Stimulated activated CD4-positive, alpha-beta T cell treated with anti-CD3 and anti-CD28 coated beads, Interleukin-12 subunit alpha, Interleukin-12 subunit beta, amount 100 ng/mL, for 48 hours (primary cell): ENCODE measurements at places on chromosomes 7 and 10.

DNA sequence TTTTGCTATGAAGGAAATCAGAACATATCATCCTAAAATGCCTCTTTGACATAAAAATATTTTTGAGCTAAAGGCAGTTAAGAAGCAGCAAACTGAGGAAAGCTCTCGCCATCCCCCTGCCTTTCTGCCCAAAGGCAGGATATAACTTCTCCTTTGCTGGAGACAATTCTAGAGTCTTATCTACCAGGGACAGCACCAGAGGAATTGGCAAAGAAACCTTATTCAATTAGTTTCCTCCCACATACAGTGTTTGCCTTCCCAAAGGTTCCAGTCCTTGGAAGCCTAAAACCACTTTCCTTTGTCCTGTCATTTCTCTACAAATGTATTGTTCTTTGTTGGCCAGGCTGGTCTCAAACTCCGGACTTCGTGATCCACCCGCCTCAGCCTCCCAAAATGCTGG lies 33.7 kb downstream of the MASTL start:
- DNase-seq = no peak

DNA sequence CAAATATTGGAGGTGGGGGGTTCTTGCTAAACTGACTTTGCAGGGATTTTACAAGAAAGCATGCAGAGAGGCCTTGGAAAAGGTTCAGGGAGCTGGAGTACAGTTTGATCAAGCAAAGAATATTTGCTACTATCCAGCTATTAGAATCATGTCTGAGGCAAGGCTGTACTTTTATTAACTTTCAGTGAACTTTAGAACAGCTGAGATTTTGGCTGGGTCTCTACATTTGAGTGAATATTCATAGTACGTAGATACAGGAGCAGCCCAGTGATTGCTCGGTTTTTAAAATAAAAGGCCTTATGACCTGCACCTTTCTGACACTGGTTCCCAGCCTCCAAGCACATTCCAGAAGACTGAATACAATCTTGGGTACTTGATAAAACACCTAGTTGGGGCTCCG lies 496.8 kb upstream of the AKR1E2 start:
- no peak for DNase-seq

DNA sequence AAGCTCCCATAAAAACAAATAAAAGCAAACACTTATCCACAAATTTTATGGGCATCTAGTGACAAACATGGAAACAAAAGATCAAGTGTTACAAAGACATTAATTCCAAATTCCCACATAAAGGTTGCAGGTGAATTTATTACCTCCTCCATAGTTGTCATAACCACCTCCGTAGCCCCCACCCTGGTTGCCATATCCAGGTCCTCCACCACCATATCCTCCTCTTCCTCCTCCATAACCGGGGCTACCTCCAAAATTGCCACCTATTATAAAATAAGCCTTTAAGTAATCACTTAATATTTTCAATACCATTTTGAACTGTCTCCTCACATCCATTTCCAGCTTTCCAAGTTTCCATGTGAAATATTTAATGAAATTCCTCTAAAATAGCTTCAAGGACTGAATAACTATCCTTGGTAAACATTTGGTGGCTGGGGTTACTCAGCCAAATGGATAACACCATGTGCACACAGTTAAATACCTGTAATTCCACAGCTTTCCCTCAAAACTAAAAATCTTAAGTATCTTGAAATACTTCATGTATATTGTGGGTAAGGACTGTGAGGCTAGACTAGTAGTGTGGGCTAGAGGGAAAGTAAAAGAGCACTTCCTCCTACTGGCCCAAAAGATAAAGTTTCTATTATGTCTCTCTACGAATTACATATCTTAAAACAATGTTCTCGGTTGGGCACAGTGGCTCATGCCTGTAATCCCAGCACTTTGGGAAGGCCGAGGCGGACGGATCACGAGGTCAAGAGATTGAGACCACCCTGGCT lies 6.9 kb downstream of the HNRNPA2B1 start:
- DNase-seq = no peak

DNA sequence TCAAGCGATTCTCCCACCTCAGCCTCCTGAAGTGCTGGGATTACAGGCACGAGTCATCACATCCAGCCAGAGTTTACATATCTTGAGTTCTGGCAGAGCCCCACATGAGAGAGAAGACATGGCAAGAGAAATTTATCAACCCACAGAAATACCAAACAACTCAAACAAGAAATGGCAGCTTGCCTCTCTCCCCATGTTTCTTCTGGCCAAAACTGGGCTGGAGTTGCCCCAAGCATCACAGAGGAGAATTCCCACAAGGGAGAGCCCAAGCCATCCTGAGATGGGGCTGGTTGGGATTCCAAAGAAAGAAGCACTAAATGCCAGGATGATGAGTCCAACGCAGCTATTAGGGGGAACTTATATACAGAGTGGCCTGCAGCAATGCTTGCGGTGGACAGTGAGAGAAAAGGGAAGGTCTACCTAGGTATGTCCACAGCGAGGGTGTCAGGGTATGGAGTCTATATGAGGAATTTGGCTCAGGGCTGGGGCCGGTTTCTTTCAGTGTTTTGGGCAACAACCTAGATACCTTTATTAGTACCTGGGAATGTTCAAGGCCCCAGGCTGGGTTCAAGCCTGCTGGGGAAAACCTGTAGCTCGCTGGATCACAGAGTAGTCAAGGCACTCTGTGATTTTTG lies 14.5 kb upstream of the PAX4 start:
- no peak for DNase-seq

DNA sequence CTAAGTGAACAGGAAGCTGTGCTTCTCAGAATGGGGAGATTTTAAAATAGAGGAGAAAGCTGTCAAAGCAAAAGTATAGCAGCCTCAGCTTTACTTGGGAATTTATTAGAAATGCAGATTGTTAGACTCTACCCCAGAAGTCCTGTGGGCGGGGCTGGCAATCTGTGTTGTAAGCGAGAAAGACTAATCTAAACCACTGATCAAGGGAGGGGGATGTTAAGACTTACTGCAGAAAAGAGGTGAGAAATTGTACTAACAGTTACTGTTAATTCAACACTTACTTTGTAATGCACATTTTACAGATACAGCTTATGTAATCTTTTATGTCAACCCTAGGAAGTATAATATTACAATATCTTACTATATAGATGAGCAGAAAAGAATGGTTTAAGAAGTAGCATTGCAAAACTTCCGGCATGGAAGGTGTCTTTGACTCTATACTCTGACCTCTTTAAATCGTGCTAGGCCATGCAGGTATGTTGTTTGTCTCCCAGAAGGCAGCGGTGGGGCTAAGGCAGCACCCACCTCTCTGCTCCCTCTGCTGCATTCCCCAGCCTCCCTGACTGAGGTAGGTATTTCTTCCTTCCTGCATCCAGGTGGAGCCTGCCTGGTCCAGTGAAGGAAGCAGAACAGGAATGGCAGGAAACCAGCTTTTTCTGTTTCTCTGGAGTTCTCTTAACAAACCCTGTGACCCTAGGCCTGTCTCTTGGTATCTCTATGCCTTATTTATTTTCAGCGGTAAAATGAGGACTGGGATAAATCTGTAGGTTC lies 462.2 kb downstream of the AUTS2 start:
- DNase-seq = no peak

DNA sequence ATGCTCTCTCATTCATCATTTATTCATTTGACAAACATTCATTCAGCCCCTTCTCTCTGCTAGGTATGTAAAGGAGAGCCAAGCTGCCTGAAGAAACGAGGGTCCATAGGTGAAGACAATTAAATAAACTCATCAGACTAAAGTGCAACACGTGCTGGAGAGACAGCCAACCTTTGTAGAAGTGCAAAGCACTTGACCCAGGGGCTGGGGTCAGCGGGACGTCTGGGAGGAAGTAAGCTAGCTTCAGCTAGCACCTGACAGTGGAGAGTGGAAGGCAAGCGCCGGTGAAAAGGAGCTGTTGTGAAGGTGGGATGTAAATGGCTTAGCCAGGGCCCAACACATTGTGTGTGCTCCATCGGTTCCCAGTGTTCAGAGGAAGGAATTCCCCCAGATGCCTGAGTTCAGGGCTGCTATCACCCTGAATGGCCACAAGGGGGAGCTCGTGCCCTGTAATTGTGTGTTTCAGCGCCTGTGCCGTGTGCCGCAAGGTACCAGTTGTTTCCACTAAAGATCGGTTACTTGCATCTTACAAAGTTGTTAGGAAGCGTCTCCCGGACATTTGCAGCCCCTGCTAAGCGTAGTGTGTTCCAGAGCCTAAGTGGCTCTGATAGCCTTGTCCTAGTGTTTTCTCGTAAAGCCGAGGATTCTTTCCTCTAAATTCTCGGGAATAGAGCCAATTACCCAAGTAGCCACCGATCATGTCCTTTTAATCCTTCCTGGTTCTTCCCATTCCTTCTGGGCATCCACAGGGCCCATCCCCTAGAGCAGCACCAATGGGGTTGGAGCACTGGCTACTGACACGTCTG lies 30.6 kb downstream of the TLX1 start:
- peak; percentile 23 for DNase-seq

- DNase-seq = no peak
Measured at GRCh38 chr7:30575910-30576309, 18.8 kb upstream of the GARS1 start.

DNA sequence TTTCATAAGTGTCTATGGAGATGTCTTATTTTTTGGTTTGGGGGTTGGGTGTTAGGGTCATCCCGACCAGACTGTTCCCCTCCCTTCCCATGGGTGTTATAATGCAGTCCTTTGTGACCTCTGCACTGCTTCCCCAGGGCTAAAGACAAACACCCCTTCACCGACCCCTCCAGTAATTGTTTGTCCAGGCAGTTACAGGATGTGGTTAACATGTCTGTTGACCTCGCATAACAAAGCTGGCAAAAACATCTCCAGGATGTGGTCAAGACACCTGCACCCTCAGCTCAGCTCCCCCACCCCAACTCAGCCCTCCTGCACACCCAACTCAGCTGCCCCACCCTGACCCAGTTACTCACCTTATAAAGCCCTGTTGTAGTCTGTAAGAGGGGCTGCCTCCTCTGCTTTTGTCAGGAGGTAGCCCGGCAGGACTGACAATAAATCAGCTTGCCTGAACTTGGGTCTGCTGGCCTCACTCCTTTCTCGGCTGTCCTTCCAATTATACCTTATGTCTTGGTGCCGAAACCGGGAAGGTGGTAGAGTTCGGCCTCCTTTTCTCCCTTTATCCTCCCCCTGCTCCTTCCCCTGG lies 102.2 kb downstream of the ZNF92 start:
- no peak for DNase-seq

- DNase-seq = no peak
Measured at GRCh38 chr10:92822060-92822634, 26.2 kb upstream of the EXOC6 start.

DNA sequence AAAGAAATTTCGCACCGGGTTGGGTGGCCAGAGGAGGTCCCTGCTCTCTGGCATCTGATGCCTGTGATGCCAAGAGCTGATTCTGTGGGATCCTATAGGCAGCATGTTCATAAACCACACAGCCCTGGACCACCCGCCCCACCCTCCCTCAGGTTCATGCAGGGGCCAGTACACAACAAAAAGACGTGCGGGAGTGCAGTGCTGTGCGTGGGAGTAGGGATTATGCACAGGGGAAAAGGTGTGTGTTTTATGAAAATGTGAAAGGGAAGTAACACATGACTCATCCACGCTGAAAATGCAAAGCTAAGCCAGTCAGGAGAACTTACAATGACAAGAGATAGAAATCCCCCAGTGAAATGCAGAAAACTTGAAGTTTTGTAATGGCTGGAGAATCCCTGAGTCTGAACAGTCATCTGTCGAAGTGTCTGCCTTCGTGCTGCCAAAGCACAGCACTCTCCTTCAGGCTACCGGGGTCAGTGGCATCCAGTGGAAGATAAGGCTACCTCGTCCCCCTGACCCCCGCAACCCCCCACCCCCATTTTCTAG lies 1.1 kb downstream of the KIAA1217 start:
- DNase-seq = peak; percentile 45

DNA sequence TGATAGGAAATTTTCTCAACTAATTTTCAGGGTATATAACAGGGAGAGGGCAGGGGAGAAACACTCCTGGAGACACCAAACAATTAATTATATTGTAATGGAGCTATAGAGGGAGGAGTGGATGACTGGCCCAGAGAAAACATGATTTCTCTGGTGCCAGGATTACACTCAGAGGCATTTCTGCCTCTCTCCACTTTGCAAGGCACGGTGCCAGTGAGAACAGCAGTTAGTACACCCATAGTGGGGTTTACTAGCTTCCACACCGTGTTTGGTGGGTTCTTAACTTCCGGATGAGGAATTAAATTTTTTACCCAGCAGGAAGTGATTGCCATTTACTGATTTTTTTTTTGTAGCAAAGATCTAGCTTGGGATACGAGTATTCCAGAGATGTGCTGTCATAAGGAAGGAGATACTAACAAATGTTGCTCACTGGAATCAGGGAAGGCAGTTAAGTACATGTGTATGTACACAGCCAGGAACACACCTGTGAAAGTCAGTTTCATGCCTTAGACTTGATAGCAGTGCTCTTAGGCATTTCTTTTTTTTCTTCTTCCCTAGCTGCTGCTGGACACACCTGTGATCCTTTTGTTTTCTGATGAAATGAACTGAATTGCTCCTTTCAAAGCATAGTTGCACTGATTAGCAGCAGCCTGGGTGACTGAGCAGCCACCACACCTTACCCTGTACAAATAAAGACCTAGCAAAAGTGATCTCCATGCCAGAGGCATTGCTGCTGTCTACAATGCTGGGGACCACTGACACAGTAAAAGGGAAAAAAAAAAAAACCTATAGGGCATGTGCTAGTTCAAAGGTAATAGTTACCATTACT lies 58.1 kb downstream of the POLL start:
- DNase-seq = no peak

DNA sequence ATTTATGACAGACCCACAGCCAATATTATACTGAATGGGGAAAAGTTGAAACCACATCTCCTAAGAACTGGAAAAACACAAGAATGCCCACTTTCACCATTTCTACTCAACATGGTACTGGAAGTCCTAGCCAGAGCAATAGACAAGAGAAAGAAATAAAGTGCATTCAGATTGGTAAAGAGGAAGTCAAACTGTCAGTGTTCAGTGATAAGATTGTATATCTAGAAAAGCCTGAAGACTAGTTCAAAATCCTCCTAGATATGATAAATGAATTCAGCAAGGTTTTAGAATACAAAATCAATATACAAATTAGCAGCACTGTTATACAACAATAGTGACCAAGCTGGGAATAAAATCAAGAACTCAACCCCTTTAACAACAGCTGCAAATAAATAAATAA lies 6.9 kb upstream of the ZNF138 start:
- DNase-seq = no peak

GRCh38 chr10:79149662-79150443 lies 81.1 kb downstream of the ZMIZ1 start:
- peak; percentile 6 for DNase-seq
